ENCODE measurements at places on chromosomes 3 and 15.

- no peak for DNase-seq
These were observed 154.5 kb downstream of the THRB start for GRCh38 chr3:24340161-24340560.

GRCh38 chr3:168260859-168261258 is 165.1 kb upstream of the GOLIM4 start:
- DNase-seq, result no peak

GRCh38 chr3:100046986-100047385 is 67.3 kb downstream of the FILIP1L start:
- no peak for DNase-seq

DNA sequence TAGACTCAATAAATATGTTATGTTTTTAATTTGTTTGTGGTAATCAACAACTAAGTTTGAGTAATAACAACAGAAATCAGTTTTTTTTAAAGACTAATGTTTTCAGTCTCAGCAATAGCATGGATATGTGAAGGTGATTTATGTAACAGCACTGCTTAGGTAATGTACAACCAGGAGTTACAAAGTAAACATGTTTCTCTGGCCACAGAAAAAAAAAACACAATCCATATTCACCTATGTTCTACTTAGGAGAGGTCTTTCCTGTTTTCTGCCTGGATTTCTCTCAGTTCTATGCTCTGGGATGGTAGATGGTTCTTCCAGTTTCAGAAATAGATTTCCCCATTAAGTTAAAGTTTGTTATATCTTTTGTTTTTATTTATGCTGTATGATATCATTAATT is 579.4 kb downstream of the SI start:
- DNase-seq, result no peak

GRCh38 chr3:134392336-134392983 is 18.2 kb upstream of the AMOTL2 start:
- no peak for DNase-seq

- no peak for DNase-seq
These were observed 45.2 kb downstream of the CDCP1 start for GRCh38 chr3:45100981-45101407.

DNA sequence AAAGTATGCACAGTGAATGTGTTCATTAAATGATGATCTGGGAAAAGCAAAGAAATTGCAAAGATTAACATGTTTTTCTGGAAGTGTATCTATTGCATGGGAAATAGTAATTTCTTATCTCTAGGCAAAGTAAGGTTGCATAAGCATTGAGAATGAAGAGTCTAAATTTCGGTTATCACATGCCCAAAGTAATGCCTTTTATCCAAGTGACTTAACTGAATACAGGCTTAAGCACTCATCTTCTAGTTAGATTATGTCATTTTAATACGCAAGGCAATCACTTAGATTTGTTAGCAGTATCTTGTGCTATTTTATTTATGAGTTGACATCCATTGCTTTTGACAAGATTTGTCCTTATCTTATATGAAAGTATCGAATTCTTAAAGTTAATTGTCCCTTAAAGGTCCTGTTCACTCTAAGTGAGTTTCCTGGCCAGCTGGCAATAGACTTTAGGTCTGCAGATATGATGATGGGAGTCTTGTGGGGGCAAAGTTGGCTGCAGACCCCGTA is 100.5 kb downstream of the NAALADL2 start:
- no peak for DNase-seq

GRCh38 chr3:67654844-67655177 is 399 bp upstream of the SUCLG2 start:
- no peak for DNase-seq

DNA sequence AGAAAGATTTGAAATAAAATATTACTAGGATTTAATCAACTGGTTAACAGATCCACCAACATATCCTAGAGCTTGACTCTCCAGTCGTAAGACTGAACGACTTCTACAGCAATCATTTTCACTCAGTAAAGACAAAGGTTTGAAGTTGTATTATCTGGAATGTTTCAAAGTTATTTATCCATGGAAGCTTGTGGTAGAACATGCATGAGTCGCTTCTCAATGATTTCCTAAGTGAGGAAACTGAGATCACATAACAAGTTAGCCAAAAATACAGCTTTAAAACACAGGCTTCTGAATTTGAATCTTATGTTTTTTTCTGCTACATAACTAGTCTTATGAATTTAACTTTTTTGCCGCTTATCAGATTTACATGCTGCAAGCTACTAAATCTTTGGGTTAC is 241.8 kb downstream of the FOXP1 start:
- DNase-seq, result no peak

DNA sequence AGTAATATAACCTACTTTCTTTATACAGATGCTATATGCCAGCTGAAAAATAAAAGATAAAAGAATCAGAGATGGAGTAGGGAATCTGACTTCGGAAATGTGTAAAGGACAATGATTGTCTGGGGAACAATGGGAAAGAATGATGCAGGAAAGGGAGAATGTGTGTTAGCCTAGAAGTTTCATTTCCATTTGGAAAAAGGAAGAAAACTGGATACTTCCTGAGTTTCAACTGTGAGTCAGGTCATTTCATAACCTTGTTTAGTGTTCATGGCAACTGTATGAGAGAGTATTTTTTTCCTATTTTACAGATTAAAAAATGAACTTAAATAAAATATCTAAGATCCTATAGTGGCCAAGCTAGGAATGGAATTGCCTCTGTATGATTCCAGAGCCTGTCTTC is 261.3 kb upstream of the NECTIN3 start:
- DNase-seq, result no peak
